Activated naive CD8-positive, alpha-beta T cell treated with anti-CD3 and anti-CD28 coated beads, Interleukin-2, amount 50 U/mL, for 16 hours (primary cell): ENCODE measurements at places on chromosomes 11 and 22.
A peak's percentile ranks its signal among the peaks of the same experiment; 100 is the strongest.

DNA sequence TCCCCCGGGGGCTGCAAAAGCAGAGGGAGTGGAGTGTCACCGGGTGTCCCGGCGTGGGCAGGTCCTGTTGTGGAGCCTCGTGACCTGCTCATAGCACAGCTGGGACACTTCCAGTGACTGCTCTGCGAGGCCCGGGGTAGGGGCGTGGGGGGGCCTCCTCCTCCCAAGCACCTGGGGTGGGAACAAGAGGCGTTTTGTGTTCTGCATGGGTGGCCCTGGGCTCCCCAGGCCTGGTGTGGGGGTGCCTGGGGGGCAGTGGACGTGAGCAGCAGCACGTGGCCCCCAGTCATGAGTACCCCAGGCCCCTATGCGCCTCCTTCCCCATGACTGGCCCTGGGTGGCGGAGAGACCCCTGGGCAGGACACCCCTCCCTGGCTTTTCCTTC is 104.7 kb downstream of the KCNQ1 start:
- DNase-seq, result no peak

DNA sequence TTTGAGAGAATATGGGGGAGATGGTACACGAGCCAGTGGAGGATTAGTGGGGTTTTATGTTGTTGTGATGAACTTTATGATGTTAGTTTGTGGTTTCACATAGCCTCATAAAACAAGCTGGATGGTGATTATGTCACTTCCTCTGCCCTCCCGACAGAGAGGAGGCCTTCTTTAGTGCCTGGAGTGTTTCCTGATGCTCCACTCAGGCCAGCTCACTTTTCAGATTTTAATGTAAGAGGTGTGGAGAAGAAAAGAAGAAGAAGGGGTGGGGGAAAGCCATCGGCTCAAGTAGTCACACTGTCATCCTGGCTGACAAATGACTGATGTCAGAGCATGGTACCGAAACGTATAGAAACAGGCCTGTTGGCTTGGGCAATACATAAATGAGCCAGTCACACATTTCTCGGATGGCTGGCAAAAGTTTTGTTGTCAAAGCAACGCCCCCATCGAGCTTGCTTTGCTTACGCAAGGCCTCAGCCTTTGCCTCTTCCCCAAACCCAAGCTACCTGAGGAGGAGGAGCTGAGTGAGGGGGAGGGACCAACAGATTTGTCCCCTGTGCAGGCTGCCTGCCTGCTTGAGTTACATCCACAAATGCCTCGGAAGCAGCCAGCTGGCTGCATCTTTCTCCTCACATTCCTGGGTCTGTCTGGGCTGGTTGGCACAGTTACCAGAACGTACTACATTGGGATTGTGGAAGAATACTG is at the start of gene HEPHL1:
HEPHL1 (plus strand) TSS at position 578 of the 705 bp plus-strand sequence; CDS start at position 593, 15 bp downstream.
- no peak for DNase-seq

GRCh38 chr22:39240831-39241793 is 3.7 kb downstream of the PDGFB start:
- no peak for DNase-seq

DNA sequence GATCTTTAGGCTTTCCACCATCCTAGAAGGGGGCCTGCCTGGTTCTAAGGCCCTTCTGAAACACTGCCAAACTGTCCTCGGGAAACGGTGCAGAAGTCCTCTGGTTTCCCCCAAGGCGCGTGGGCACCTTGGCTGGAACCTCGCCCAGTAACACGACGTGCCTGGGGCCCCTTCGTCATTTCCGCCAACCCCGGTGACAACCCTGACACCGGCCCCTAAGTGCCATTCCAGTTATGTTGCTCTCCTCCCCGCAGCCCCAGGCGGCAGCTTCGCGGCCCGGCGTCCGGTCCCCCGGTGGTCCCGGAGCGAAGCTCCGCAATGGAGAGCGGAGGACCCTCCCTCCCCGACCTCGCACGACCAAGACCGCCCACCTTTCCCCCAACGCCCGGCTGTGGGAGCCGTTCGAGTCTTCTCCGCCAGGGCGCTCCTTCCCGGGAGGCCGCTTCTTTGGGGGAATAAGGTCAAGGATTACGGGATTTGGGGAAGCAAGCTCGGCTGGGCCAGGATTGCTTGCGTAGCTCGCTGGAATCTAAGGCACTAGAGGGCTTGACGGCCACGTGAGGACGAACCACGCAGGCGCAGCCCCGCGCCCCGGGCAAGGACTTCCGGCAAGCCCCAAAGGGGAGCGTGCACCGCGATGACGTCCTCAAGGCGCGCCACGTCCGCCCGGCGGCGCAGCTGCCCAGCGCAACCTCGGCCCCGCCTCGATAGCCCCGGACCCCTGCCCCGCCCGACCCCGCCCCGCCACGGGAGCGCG is 626 bp downstream of the RNH1 start:
- peak; percentile 90 for DNase-seq

DNA sequence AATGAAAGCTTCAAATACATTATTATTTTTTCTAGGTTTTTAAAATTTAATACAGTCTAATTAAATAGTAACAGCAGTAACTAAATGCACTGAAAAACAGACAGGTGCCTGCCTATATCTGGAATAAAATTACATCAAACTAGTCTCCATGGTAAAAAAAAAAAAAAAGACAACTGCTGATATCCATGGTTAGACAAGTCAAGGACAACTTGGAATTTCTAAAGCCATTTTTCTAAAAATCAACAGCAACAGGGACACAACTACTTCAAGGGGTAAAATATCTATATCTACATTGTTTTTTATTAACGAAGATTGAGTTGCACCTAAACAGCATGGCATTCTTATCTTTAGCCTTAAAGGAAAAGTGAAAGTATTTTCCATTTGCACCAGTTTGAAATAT is 74.7 kb upstream of the VPREB1 start:
- DNase-seq, result no peak

- DNase-seq, result no peak
Measured at GRCh38 chr11:62788991-62789390, 1.8 kb downstream of the TMEM179B start.

- DNase-seq, result no peak
Measured at GRCh38 chr11:13010749-13011465, 1.8 kb downstream of the RASSF10 start.
